ENCODE measurements at places on chromosomes 13 and 19. TPM values are rescaled to one million over a fixed set of nuclear protein-coding genes. Genes with fewer than 3 reads are reported as not detected.

Gene BRSK1
- total RNA-seq: not detected

Gene ANKRD24
- total RNA-seq: 1.3 TPM

Gene C19orf85
- total RNA-seq: not detected

Gene LPAR6
- 5.0 TPM for total RNA-seq

Gene CEACAM16
- total RNA-seq: not detected

Gene EFNB2
- 4.5 TPM for total RNA-seq

Gene ATP4A
- total RNA-seq: not detected

Gene NPAS1
- total RNA-seq: 1.7 TPM

Measured in right lobe of liver (tissue), 6 donors.